ENCODE measurements at places on chromosomes 5 and 9.

DNA sequence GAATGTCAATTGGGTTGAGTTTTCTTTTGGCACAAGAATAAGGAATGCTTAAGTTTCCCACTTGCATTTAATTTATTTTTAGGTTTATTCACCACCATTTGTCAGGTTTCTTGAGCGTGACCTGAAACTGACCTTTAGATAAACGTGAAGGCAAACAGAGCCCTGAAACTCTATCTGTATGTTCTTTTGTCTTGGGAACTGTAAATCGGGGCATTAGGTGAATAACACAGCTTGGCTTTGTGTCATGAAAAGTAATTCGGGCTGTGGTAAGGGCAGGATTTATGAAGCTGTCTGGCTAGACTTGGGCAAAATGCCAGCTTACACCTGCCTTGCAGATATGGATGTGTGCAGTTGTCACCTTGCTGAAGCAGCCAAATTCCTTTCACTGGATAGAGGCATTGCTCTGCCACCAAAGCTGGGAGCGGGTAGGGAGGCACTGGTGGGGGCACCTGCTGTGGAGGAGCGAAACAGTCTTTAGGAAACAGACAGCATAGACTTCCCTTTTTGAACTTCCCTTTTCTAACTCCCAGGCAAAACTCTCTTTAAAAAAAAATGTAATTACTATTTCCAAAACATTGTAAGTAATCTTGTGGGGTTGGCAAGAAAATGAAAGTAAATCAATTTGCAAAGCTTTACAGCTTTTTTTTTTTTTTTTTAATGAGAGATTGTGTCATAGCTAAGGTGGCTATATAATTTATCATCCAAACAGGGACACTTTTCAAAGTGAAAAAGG lies 545.2 kb downstream of the CSNK1G3 start:
- no peak for DNase-seq

DNA sequence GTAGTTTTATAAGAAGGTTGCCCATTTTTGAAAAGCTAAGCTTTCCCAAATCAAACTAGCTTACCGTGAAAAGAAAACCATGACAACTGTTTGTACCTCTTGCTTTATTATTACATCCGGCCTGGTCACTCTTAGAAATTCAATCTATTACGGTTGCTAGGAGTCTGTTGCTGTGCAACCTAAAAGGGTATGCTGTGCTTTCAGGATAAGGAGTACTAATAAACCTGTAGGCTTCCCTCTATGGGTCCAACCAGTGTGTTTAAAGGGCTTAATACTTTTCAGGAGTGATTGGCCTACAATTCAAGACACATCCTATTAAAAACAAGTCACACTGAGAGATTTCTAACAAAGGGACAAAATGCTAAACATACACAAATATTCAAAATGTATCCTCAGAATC lies 27.1 kb downstream of the RFX3 start:
- no peak for DNase-seq

DNA sequence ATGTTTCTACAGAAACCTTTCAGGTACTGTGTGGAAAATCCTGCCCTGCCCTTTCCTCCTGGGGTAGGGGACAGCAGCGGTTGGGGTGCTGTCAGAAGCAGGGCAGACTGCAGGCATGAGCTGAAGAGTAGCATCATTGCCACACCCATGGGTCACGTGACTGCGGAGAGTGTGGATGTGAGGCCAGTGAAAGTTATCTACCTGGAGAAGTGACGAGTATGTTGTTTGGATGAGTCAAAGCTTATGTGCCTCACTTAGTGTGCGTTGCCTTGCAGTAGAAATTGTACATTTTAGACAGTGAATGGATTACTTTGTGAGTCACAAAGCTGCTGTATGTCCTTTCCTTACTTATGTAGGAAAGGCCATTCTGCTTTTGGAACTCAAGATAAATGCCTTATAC lies 21.7 kb upstream of the ACTBL2 start:
- no peak for DNase-seq

GRCh38 chr9:136521537-136521936 lies 24.3 kb downstream of the NOTCH1 start:
- DNase-seq: no peak

GRCh38 chr5:128537221-128537999 lies 635 bp downstream of the FBN2 start:
- peak; percentile 3 for DNase-seq

DNA sequence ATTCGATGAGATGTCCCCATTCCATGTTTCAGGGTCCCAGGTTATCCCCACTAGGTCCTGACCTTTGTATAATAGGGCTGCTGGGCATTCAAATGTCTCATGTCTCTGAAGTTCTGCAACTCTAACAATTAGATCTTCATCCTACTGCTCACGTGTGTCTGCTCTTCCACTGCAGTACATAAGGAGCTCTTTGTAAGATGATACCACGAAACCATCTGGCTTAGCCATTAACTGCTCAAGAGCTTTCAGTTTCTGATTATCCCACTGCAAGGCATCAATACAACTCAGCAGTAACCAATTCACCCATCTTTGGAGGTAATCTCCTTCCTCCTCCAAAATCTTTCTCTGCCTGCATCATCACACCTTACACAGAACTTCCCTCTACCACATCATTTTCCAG lies 49.9 kb upstream of the PPP2CA start:
- no peak for DNase-seq

- DNase-seq: no peak
These were observed 12.3 kb downstream of the BAAT start for GRCh38 chr9:101372327-101373118.

DNA sequence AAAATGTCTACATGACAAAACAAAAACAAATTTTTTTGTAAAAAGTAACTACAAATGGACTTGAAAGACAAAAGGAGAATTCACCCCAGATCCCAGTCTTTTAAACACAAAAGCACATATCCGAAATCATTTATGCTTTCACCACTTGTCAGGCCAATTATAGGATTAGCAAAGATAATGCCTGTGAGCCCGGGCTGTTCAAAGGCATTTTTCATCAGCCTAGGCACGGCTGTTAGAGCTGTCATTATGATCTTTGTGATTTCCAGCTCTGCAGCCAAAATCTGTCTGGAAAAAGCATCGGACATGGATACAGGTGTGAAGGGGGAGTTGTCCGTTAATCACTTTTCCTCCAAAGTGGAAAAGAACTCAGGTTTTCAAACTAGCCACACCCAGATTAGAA lies 23.6 kb upstream of the RAB14 start:
- DNase-seq: no peak

GRCh38 chr5:9850456-9850855 lies 220.3 kb upstream of the TAS2R1 start:
- DNase-seq: no peak

- no peak for DNase-seq
These were observed 39.2 kb downstream of the TLE4 start for GRCh38 chr9:79610791-79611614.

DNA sequence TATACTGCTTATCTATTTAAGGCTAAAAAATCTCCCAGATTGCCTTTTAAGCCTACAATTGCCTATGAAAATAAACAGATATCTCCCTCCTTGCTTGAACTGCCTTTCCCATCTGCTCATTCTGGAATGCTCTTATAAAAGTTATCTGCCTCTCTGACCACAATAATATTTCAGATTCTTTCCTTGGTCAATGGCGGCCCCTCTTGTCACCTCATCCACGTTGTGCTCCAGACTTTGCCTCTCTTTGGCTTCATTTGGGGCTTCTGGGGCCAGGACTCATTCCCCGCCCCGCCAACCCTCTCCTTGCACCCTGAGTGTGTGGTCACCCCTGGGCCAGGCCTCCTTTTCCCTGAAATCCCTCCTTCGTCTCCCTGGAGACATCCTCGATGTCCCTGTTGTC lies 110.0 kb upstream of the RPS23 start:
- DNase-seq: no peak

GRCh38 chr5:6710551-6711318 lies 2.5 kb upstream of the TENT4A start:
- DNase-seq: no peak

GRCh38 chr9:124520206-124520596 lies 13.0 kb upstream of the NR5A1 start:
- no peak for DNase-seq

DNA sequence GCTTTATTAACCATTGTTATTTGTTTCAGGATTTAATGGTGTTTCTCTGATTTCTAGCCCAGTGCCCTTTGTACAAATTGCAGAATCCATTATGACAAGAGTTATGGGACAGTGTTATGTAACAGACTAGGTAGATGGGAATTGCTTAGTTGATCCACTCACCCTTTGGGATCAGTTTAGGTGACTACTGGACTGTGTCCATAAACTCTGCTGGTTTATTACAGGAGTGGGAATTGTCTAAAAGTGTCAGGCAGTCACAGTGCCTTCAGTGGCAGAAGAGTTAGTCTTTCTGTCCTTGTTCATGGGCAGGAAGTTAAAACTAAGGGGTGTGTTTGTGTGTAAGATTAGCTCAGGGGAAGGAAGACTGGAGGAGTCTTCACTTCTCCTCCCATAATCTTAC lies 29.3 kb downstream of the RCL1 start:
- no peak for DNase-seq

GRCh38 chr5:81208904-81209303 lies 24.2 kb upstream of the CKMT2 start:
- DNase-seq: no peak

DNA sequence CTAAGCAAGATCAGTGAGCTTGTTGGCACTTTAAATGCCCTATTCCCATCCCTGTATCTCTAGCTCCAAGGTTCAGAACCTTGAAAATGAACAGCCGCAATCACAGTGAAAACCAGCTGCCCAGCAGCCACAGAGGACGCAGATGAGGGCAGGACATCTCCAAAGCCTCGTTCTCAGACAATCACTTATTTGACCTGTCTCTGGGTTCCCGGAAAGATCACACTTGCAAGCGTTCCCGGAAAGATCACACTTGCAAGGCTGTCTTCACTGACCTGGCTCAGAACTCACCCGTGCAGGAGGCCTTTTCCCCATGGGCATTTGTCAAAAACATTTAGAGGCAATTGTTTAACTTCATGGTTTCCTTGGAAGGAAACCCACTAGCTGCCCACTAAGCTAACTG lies 25.7 kb downstream of the IPPK start:
- no peak for DNase-seq

GRCh38 chr9:109549386-109549785 lies 51.3 kb upstream of the PTPN3 start:
- DNase-seq: no peak

Data from CD8-positive, alpha-beta T cell (primary cell).